ENCODE measurements at places on chromosomes 11 and 22.

DNA sequence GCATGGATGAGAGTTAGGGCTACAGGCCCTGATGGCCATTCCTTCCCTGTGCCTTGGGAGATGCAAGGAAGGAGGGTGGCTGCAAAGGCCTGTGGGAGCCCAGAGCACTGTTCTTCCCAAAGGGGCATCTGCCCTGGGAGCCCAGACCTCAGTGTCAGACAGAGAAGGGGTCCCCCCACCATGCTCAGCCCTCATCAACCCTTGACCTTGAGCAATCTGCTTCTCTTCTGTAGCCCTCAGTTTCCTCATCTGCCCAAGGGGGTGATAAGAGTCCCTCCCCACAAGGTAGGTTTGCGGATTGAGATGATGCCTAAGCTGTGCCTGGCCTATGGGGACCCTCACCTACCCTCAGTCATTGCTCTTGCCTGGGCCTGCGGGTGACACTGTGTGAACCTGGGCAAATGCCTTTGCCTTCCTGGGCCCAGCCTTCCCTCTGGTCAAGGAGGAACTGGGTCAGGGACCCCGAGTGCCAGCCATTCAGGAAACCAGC lies 47.5 kb downstream of the IGLL5 start:
- DNase-seq, result no peak

GRCh38 chr11:30585125-30585891 lies 845 bp downstream of the MPPED2 start:
- no peak for DNase-seq

GRCh38 chr22:38953091-38953490 lies 4.3 kb upstream of the APOBEC3A start:
- DNase-seq, result no peak

GRCh38 chr11:123924027-123924426 lies 15.4 kb upstream of the OR4D5 start:
- DNase-seq, result no peak

GRCh38 chr11:19577976-19578619 lies 134.5 kb upstream of the NAV2 start:
- no peak for DNase-seq

DNA sequence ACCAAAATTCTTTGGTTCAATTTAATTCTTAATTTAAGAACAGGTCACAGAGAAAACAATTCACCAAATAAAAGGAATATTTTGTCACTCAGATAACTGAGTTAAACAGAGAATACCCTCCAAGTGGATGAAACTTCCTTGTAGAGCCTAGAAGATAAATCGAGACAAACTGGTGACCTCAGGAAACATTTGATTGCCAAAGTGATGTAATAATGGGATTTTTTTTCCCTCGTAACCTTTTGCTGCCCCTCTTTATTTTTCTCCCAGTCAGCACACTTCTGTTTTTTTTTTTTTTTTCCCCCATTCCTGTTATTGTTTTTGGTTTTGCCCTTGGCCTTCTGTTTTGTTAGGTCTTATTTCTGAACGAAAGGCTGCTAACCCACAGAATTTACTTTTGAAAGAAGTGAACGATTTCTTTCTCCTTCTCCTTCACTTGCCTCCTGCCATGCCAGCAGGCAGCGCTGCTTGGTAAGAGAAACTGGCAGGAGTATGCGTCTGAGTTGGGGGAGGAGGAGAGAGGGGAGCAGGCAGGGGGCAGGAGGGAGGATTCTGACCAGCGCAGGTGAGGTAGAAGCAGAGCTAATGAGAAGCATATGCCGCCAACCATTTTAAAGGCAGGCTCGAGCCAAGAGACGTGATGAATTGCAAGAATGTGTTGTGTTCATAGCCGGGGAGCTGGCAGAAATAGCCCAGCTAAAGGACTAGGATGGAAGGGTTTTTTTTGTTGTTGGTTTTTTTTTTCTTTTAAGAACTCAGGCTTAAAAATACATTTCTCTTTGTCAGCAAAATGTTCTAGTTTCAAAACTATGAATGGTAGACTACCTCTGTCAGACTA lies 121.9 kb upstream of the MTMR2 start:
- peak; percentile 10 for DNase-seq

- no peak for DNase-seq
These were observed 514.5 kb downstream of the TBC1D22A start for GRCh38 chr22:47276991-47277390.

DNA sequence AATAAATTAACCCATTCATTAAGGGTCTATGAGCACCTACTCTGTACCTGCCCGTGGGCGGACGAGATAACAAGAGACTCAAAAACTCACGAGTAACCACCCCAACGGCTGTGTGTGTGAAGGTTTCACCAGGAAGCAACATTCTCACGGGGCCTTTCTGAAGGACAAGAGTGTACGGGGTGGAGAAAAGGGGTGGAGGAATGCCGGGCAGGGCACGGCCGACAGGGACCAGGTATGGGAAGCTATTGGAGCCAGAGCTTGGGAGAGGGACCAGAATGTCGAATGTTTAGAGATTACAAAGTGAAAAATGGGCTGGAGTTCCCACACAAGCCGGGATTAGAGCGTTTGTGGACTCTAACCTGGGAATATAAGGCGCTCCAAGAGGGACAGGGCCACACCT lies 1.6 kb downstream of the KMT5B start:
- DNase-seq, result no peak

DNA sequence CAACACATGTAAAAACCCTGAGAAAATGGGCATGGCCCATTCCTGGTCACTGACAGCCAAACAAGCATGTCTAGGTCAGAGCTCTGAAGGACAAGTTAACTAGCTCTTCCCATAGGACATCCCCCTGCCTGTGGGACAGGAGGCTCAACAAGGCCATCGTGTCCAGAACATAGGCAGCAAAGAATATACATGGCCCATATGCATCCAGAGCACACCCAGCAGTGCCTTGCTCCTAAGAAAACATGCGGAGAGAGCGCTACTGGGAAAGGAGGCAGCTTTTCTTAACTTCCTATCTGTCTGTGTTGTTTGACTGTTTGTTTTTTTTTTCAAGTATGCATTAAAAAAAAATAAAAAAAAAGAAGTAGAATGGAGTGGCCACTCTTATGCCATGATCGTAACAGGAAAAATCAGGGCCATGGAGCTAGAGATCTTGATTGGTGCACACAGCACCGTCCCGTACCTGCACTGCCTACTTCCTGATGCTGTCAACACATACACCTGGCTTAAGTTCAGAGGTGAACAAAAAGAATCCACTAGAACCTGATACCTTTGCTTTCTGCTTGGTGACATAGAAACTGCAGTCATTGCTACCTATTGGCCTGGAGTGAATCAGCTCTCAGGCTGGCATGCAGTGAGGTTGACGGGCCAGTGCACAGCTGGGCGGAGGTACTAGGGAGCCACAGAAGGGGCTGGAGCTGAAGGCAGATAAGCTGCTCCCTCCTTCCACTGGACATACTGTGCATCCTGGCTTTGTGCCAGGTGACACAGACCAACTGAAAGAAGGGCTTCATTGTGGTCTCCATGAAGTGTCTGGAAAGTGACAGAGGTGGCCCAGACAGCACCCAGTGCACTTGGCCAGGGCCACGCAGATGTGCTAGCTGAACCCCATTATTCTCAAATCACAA lies 11.9 kb downstream of the UFD1 start:
- DNase-seq, result no peak

GRCh38 chr11:122363296-122363695 lies 247.3 kb upstream of the BLID start:
- no peak for DNase-seq

DNA sequence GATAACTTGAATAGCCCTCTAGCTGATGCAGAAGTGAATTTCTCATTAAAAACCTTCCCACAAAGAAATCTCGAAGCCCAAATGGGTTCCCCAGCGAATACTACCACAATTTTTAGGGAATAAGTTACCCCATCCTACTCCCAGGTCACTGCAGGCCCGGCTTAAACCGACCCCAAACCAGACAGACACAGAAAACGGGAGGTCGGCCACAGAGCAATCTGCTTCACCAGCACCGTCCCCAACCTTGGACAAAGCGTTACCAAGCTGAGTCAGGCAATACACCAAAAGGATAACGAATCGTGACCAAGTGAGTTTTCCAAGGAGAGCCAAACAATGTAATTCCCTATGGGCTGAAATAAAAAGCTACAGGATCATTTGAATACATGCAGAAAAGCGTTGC lies 575 bp upstream of the MOV10L1 start:
- no peak for DNase-seq

Data from substantia nigra (tissue), 51 donors.